ENCODE measurements at places on chromosomes 16 and 17.

GRCh38 chr17:1241929-1242328 lies 28.3 kb upstream of the BHLHA9 start:
- DNase-seq, result no peak

DNA sequence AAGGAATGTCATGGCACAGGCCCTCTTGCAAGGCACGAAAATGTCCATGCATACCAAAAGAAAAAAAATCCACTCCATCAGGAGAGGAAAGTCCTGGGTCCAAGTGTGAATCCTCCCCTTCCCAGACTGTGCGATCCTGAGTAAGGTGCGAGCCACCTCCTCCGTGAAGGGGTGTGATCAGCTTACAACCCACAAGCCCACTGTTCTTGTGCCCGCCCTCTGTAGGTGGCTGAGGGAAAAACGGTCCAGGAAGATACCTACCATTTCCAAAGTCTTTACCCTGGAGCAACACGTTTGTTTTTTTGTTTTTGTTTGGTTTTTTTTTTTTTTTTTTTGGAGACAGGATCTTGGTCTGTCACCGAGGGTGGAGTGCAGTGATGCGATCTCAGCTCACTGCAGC lies 116.5 kb downstream of the ZNF423 start:
- no peak for DNase-seq

DNA sequence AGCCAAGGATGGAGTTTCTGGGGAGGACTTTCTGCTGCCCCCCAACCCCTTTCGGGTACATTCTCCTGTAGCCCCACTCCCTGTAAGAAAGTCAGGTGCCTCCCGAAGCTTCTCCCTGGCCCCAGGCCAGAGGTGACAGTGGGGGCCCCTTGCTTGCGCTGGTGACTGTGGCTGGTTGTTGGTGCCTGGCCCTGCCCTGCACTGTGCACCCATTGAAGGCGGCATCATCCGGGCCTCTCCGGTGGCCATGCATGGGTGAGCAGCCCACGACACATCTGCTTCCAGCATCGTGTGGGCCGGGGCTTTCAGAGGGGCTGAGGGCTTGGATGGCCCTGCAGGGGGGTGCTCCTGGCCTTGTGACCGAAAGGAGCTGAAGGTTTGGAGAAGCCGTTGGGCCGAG lies 297.0 kb downstream of the SEC14L1 start:
- no peak for DNase-seq

DNA sequence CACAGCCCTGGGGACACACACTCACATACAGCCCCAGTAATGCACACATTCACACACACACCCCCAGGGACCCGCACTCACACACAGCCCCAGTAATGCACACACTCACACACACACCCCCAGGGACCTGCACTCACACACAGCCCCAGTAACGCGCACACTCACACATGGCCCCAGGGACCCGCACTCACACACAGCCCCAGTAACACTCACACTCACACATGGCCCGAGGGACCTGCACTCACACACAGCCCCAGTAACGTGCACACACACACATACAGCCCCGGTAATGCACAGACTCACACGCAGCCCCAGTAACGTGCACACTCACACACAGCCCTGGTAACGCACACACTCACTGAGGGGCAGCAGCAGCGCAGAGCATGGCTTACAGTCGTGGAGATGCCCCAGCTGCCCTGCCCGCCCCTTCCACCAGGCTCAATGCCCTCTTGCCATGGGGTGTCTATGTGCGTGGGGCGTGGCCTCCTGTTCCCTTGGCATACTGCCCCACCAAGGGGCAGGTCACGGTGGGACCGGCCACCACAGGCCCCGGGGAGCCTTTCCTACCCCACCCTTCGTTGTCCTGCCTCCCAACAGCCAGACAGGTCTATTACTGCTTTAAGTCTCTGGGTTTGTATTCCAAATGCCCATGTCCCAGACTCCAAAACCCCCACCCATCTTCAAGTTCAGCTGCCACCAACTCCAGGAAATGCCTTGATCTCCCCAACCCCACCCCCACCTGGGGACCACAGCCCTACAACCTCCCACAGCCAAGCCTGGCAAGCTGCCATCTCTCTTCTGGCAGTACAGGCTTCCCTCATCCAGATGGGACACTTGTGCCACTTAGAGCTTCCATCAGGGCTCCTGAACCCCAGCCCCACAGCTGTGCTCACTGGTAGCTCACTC lies 2.7 kb downstream of the CCDC102A start:
- peak; percentile 55 for DNase-seq

DNA sequence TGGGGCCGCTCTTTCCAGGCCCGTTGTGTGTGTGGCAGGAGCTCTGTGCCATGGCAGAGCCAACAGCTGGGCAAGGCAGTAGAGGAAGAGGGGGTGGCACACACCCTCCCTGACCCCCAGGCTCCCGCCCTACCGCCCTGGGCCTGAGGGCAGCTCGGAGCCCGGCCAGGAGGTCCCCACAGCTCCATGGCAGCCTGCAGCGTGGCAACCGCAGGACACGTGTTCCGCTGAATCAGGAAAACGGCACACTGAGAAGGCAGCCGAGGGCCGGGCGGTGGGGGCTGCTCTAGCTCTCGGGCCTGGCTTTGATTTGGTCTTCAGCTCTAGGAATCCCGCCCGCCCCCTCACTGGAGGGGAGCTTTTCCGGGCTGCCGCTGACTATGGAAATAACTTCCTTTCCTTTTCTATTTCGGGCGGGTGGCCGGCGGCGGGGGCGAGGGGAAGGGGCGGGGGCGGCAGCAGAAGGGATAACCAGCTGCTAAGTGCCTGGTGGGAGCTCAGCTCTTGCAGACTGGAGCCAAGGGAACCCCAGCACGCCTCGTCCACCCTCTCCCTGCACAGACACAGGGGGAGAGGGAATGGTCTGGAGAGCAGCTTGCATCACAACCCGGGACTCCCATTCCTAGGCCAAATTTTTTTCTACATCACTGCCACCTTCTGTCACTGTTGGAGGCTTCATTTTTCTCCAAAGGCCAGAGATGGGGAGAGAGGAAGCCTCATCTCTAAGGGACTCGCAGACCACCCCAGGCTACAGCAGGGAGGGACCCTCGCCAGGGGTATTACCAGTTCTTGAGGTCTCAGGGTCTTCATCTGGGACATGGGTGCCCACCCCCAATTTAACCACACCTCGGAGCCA lies 24.8 kb upstream of the MRPS23 start:
- no peak for DNase-seq

DNA sequence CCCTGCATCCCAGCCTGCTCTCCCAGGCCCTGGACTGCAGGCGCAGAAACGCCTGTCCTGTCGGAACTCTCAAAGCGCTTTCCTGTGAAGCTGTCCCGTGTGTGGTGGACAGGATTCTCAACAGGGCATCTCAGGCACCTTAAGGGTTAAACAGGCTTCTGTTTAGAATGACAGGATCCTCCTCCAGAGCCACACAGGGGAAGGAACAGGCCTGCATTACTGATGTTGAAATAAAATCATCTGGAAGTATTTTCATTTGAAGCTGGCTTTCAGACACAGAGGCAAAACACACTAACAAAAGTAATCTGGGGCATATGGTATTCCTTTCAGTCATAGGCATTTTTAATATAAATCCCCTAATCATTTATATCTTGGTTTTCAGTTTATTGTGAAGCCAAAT lies 7.4 kb downstream of the HS3ST3A1 start:
- no peak for DNase-seq

DNA sequence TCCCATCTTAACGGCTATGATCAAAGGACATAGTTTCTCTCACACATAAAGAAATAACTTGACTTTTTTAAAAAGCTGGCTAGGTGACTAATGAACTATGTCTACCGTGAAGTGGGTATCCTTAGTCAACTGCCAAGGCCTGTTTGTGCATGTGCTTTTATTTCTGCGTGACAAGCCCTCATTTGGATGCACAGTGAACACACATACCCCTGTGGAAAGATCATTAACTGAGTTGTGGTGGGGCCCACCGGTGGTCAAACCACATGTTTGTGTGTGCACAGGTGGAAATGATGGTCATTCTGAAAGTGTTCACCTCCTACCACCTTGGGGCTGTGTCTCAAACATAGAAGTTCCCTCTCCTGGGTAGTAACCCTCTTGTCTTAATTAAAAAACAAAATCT lies 256.1 kb upstream of the SALL1 start:
- DNase-seq, result no peak

DNA sequence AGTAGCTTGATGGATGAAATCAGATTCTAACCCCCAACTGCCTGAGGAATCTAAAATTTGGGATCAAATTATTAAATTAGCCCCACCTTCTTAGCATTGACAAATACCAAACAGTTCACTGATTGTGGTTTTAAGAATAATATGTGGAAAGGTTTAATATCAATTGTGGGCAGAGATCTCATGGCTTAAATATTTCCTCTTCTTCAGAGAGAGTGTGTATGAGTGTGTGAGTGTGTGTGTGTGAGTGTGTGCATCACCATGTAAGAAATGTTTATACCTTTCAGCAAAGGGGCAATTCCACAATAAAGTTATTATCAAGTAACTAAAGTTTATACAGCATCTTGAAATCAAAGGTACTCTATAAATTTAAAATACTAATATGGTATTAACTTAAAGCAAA lies 3.2 kb downstream of the SMURF2 start:
- no peak for DNase-seq

DNA sequence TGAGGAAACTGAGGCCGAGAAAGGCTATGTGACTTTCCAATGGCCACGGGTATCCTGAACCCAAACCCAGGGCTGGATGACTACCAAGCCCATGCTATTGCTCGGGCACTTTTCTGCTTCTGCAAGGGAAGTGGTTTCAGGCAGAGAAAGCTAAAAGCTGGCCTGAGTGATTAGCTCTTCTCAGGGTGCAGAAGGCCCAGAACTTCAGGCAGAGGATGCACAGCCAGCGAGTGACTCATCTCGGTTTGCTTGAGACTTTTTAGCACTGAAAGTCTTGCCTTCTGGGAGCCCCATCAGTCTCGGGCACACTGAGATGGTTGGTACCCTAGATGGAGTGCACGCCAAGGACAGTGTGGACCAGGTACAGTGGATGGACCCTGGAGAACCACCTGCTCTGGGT lies 129.5 kb upstream of the SDK2 start:
- DNase-seq, result no peak

GRCh38 chr17:40437095-40437732 lies 6.0 kb upstream of the IGFBP4 start:
- DNase-seq, result no peak
